ENCODE measurements at places on chromosomes 3 and 15. TPM values are rescaled to one million over a fixed set of nuclear protein-coding genes. Genes with fewer than 3 reads are reported as not detected.

DNA sequence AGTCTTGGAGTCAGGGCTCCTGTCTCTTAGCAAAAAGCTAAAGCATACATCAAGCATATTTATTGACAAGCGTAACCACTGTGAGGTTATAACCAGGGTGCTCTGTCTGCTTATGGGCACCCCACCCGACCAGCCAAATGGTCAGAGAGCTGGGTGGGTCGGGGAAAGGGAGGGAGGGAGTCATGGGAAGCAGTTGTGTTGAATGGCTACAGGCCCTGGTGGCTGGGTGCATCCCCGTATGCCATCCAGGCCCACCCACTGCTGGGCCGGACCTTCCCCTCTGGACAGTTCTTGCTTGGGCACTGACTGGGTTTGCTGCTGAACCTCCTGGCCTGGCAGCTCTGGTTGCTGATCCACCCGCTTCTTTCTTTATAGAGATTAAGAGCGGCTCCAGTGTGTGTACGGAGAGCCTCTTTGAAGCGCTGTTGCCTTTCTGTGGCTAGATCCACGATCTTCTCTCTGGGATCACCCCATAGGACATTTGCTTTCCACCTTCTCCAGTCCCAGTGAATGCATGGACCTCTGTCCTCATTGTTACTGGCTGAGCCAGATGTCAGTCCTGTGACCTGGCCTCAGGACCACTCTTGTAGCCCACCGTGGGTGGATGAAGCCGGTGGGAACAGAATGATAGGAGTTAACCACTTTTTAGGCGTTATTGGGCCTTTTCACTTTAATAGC, 59.6 kb downstream of the SMAD3 start:
- DNase-seq: no peak

DNA sequence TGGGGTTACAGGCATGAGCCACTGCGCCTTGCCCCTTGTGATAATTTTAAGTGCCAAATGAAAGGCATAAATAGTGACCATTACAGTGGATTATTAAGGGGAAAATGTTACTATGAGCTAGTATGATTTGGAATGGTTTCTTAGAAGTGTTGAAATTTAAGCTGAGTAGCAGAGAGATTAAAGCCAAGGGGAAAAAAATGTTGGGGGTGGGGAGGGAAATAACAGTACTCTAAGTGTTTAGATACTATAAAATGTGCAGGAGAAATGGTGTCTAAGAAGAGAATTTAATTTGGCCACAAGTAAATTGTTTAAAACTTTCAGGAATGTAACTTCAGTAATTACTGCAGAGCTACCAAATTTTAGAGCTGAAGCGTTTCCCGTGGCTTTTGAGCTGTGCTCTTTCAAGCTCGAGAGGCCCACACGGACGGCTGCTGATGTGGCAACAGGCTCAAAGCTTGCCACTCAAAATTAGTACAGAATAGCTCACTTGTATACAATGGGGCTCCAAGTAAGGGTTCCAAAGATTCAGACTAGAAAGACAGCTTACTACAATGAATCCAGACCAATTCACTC, 23.9 kb upstream of the SLC12A8 start:
- DNase-seq: no peak

- DNase-seq: peak; percentile 14
These were observed 62.2 kb upstream of the MCF2L2 start for GRCh38 chr3:183490653-183491052.

GRCh38 chr3:16137044-16137443, 37.4 kb upstream of the GALNT15 start:
- no peak for DNase-seq

DNA sequence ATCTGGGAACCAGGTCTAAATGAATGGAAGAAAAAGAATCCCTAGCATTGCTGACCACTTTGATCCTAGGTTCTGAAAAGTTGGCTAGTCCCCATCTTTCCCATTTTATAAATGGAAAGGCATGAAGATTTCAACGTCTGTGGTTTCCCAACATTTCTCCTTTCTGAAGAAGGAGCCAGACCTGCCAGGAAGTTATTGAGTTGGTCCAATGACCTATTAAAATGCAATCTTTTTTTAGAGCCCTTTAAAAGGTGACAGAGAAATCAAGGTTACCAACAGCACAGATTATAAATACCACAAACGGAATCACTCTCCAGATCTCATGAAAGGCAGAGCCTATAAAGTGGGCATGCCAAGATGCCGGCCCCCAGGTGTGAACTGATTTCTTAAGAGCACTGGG, 505.6 kb upstream of the THBS1 start:
- no peak for DNase-seq

GRCh38 chr3:114632757-114633424, 339.1 kb downstream of the TIGIT start:
- no peak for DNase-seq

The GHSR gene
- total RNA-seq: not detected

Measured in lung microvascular endothelial cell (primary cell).